ENCODE measurements at places on chromosomes 2 and 18. TPM values are rescaled to one million over a fixed set of nuclear protein-coding genes. Genes with fewer than 3 reads are reported as not detected.

DNA sequence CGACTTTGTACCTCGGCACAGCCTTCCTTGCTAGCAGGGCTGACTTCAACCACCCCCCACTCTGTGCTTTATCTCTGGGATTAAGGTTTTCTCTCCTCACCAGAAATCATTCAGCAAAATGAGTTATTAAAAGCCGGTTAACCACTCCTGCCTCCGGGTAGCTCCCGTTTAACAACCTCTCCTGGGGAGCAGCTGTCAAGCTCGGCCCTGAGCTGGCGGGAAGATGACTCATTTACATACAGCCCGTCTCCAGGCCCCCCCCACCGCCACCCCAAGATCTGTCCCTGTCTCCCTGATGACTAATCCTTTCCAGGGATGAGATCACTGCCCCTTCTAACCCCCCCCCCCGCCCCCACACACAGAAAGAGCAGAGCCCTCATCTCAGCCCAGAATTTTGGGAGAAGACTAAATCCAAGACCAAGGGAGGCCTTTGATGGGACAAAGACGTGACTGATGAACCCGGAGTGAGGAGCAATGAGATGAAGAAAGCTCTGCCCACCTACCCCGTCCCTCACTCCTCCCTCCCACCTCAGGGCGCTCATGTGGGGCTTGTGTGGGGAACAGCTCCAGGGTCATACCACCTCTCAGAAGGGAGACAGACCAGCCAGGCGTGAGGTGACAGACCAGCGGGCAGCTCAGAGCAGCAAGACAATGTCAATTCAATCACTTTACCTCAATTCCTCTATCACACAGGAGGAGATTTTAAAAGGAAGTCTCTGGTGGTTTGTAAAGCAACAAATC lies 131.4 kb downstream of the MSH2 start:
- no peak for DNase-seq

DNA sequence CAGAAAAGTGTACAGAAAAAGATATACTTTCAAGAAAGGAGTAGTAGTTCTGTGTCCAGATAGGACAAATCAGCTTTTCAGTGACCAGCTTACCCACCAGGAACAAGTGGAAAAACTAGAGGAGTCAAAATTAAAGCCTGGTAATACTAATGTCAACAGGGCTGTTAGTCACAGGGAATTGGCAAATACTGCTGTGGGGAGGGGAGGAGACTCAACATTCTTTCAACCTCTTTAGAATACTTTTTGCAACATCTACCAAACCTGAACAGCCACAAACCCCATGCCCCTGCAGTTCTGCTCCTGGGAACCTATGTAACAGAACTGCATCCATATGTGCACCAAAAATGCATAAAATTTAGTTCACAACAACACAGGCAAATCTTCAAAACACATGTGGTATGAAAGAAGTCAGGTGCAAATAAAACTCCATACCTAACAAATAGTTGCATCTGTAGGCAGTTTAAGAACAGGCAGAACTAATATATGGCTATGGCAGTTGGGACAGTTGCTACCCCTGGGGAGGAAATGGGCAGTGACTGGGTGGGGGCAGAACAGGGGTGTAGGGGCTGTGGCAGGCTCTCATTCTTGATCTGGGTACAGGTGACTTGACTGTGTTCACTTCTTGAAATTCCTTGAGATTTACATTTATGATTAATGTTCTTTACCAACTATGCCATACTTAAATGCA lies 9.7 kb downstream of the CMPK2 start:
- DNase-seq: peak; percentile 72

DNA sequence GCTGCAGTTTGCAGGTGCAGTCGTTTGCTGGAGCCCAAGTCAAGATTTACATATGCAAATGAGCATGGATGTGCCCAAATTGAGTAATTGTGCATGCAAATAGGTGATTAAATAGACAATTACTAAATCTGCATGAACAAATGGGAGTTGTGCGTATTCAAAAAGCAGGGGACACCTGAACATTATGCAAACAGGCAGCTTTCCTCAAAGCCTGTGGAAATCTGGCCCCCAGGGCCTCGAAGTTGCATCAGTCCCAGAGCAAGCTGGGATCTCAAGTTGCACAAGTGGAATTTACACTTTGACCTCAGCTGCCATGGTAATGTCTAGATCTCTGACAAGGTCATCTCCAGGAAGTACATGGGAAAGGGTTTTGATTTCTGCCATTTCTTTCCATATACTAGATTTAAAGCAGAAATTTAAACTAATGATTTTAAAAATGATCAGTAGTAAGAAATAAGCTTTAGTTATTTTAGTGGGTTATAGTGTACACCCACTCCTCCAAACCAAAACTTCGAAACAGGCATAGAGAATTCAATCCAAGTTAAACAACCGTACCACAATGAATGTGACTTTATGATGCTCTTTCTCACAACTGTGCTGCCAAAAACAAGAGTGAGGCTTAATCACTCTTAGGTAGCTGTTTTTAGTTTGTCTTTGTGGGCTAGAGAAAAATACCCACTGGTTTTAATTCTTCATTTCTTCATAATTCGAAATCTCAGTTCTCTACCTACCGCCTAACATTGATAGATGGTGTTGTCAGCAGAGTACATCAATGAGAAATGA lies 110.7 kb downstream of the RND3 start:
- no peak for DNase-seq

GRCh38 chr18:44473394-44474066 lies 207.2 kb upstream of the SETBP1 start:
- no peak for DNase-seq

GRCh38 chr2:184078496-184078895 lies 519.8 kb upstream of the ZNF804A start:
- DNase-seq: no peak

- peak; percentile 89 for DNase-seq
Measured at GRCh38 chr2:231613663-231614558, 21.2 kb downstream of the TEX44 start.

- DNase-seq: peak; percentile 89
Measured at GRCh38 chr2:37020212-37020886, 54.0 kb upstream of the STRN start.

GRCh38 chr2:64524604-64525316 lies 632 bp downstream of the AFTPH start:
- DNase-seq: peak; percentile 54

GRCh38 chr2:43226955-43227829 lies 786 bp upstream of the ZFP36L2 start:
- DNase-seq: peak; percentile 98

GRCh38 chr2:111227716-111228141 lies 107.0 kb downstream of the BCL2L11 start:
- DNase-seq: peak; percentile 11

DNA sequence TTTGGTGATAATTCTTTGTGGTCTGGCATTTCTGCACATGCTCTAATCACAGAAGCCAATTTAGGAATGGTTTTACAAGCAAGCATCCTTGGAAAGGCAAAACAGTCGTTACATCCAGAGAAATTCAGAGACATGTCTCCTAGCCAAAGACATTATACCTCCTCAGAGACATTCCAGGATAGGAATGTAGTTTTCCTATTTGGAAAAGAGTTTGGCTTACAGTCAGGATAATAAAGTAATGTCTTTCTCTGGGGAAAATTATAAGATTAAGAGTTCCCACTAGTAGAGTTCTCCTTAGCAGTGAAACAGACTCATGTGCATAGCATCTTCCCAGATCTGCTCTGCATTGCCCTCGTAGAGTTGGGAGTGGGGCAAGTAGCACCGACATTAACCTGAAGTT lies 753.6 kb upstream of the TMEFF2 start:
- no peak for DNase-seq

GRCh38 chr2:221724631-221725203 lies 152.6 kb upstream of the EPHA4 start:
- no peak for DNase-seq

The MROH2A gene
- not detected for total RNA-seq

The CAPN14 gene
- total RNA-seq: 0.21 TPM

The THUMPD2 gene
- total RNA-seq: 8.3 TPM

The ZC3H6 gene
- total RNA-seq: 15.5 TPM
